Activated naive CD8-positive, alpha-beta T cell treated with anti-CD3 and anti-CD28 coated beads for 36 hours (primary cell): ENCODE measurements at places on chromosomes 7 and 10.
A peak's percentile ranks its signal among the peaks of the same experiment; 100 is the strongest.

GRCh38 chr10:132707776-132708171 is 78.2 kb downstream of the NKX6-2 start:
- no peaks in the 10 kb centered on the region for H3K27me3 ChIP-seq
- no peak for DNase-seq
- H3K4me3 ChIP-seq: no peak overlapping the region
- no peaks in the 10 kb centered on the region for H3K4me1 ChIP-seq

DNA sequence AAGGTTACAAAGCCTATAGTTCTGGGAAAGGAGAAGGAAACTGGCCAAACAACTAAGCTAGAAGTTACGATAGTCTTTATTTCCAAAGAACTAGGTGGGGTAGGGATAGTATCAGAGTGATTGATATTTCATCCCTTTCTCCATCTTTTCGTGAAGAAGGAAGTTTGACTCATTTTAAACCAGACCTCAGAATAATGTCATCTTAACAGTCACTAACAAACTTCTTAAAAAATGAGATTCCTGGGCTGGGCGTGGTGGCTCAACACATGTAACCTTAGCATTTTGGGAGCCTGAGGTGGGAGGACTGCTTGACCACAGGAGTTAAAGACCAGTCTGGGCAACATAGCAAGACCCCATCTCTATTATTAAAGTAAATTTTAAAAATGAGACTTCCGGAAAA is 69.4 kb downstream of the ARL4A start:
- no peak overlapping the region for H3K27ac ChIP-seq
- H3K4me1 ChIP-seq: no peaks in the 10 kb centered on the region
- no peak overlapping the region for H3K4me3 ChIP-seq

- H3K36me3 ChIP-seq: peaks cover 10% of the 10 kb centered on the region
- no peak overlapping the region for H3K4me3 ChIP-seq
- no peak for DNase-seq
Observed at GRCh38 chr7:157347217-157347904, 10.6 kb downstream of the DNAJB6 start.

GRCh38 chr7:27739301-27739908 is 557 bp upstream of the TAX1BP1 start:
- peak overlapping the region; percentile 98 for H3K4me3 ChIP-seq
- DNase-seq: peak; percentile 1
- no peaks in the 10 kb centered on the region for H3K27me3 ChIP-seq

GRCh38 chr7:133114519-133114918 is 32.6 kb upstream of the CHCHD3 start:
- H3K27ac ChIP-seq: no peak overlapping the region
- peaks cover 19% of the 10 kb centered on the region for H3K27me3 ChIP-seq
- no peak overlapping the region for H3K4me3 ChIP-seq
- H3K4me1 ChIP-seq: peaks cover 7% of the 10 kb centered on the region
- no peaks in the 10 kb centered on the region for H3K36me3 ChIP-seq

- H3K4me1 ChIP-seq: no peaks in the 10 kb centered on the region
- peaks cover 20% of the 10 kb centered on the region for H3K27me3 ChIP-seq
- H3K36me3 ChIP-seq: no peaks in the 10 kb centered on the region
Observed at GRCh38 chr7:121163699-121164098, 165.1 kb upstream of the WNT16 start.

DNA sequence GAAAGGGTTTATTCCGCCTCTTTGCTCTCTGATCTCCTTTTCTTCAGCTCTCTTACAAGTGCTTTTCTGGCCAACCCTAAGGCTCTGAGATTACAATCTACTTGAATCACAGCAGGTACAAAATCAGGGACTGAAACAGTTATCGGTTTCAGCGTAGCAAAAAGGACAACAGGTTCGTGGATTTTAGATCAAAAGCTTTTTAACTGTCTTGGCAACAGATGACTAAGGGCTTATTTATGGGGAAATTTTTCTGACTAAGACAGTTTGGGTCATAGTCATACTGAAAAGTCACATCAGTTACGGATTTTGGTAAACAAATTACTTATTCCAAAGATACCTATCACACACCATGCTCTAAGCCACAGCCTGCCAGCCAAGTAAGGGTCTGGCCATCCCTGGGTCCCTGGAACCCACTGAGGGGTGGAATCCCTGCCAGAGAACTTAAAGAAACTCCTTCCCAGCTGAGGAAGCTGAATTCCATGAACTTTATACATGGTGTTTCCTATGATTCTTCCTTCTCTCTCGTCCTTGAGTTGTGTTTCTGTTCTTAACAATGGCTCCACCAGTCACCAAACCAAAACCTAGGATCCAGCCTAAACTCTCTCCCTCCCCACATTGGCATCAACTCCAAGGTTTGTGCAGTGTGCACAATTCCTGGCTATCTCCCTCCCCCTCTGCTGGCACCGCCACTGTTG is 169.3 kb downstream of the FAM107B start:
- H3K4me3 ChIP-seq: peak overlapping the region; percentile 93
- peak; percentile 51 for DNase-seq
- H3K4me1 ChIP-seq: peaks cover 58% of the 10 kb centered on the region
- H3K36me3 ChIP-seq: peaks cover 29% of the 10 kb centered on the region
- H3K27ac ChIP-seq: peak overlapping the region; percentile 97
